ENCODE measurements at places on chromosomes 3 and 15.

DNA sequence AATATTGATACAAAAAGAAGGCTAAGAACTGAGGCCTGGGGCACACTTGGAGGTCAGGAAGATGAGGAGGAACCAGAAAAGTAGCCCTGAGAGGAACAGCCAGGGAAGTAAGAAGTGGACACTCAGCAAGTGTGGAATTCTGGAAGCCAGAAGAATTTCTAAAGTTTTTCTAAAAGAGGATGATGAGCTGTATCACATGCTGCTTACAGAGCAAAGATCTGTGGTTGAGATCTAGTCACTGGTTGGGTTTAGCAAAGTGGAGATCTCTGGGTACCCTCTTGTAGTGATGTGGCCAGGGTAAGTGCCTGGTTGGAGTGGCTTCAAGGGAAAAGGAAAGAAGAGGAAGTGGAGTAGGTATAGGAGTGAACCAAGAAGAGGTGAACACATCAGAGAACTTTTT is 95.4 kb upstream of the DAZL start:
- DNase-seq: no peak

GRCh38 chr3:10929978-10930665 is 62.4 kb upstream of the SLC6A1 start:
- DNase-seq: no peak

- DNase-seq: no peak
These were observed 28.5 kb downstream of the ACKR4 start for GRCh38 chr3:132625613-132626012.

- DNase-seq: no peak
These were observed 50.4 kb upstream of the ALCAM start for GRCh38 chr3:105316331-105316730.

GRCh38 chr3:102297072-102297658 is 137.7 kb upstream of the ZPLD1 start:
- DNase-seq: no peak

- no peak for DNase-seq
These were observed 162.2 kb upstream of the ST8SIA2 start for GRCh38 chr15:92231461-92231860.

DNA sequence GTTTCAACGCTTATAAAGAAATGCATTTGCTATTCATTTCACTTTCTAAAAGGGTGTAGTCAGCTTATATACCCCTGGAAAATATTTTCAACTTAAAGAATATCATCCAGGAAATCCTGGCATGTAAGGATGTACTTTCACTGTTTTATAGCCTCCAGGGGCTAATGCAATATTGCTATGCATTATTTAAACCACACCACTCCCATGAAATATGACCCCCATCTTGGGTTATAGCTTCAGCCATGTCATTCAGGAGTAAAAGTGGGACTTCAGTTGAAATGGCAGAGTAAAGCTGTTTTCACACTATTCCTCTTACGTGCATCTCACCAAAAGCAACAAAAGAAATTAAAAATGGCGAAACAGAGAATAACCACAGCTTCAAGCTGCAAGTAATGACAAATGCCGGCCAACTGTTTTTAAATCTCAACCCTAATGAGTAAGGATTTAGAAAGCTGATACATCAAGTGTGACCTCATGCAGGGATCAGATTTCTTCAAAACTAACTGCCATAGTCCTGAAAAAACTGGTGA is 84.5 kb downstream of the COL6A6 start:
- no peak for DNase-seq

DNA sequence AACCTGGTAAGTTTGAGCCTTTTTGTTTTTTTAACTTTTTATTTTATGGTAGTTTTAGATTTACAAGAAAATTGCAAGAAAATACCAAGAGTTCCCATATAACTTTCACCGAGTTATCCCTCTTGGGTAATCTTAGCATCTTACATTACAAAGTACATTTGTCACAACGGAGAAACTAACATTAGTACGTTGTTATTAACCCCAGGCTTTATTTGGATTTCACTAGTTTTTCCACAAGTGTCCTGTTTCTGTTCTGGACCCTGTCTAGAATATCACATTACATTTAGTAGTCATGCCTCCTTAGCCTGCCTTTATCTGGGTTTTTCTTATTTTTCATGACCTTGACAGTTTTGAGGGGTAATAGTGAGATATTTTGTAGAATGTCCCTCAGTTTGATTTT is 53.5 kb upstream of the KPNA4 start:
- no peak for DNase-seq

- DNase-seq: no peak
These were observed 190.3 kb upstream of the PFN2 start for GRCh38 chr3:150161011-150161410.
